Fibroblast of pulmonary artery (primary cell): ENCODE measurements at places on chromosomes 4 and X.

DNA sequence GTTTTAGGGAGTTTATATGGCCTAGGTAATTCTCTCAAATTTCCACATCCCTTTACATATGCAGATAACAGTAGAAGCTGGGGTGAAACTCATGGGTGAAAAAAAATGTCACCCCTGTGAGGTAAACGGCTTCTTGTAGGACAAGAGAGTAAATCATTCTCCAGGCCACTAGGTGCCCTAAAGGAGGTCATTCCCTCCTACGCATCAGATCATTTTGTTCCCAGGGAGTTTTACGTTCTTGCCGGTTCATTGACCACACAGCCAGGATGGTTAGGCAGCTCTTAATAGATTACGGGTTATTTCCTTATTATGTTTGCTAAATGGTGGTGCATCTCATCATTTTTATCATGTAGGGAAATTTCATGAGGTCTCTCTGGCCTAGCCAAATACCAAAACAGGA, 225.8 kb upstream of the NOCT start:
- no peak for DNase-seq

DNA sequence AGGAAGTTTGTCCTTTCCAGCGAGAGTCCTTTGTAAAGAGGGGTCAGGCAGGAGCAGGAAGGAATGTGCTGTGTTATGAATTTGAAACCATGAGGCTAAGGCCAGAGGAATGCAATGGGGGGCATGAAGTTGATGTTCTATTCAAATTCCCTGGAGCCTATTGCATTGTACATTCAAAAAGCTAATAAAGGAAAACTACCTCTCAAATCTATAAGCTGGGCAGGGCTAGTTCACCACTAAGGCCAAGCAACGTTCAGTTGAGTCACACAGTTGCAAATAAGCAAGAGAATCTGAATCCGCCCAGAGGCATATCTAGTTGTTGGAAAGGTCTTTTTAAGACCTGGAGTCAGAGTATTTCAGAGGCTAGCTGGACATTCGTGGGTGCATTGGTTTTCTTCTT, 148.3 kb downstream of the DCTD start:
- no peak for DNase-seq

DNA sequence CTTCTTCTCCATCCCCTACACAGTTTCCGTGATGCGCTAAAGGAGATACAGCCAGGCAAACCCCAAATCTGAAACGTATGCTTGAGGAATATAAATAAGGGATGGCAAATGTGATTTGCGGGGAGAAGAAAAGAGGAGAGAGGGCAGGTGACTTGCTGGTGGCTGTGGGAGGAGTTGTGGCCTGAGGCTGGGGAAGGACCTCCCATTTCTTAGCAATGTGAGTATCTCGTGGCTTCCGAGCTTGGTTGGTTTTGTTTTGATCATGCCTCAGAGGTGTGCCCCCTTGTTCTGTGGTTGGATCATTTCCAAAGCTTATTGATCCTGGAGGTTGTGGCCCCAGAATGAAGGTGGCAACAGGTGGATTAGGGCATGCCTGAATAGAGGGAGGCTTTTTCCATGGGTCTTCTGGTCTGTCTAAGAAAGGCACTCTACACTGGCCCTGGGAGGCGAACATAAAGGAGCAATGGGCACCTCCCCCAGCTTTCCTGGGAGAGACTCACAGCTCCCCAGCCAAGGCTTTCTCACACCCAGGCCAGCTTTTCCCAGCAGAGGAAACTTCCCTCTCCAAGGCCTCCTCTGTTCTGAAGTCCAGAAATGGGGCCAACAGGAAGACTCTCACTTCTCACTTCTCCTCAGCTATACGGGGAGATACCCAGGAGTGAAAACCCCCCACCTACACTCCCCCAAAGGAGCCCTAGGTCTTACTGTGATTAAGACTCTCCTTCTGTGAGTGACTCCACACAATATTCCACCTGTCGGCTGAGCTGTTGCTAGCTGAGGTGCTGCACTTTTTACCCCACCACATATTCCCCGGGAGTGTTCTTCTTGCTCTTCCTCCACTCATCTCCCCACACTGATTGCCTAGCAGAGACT, 40.0 kb downstream of the C4orf51 start:
- DNase-seq, result no peak

DNA sequence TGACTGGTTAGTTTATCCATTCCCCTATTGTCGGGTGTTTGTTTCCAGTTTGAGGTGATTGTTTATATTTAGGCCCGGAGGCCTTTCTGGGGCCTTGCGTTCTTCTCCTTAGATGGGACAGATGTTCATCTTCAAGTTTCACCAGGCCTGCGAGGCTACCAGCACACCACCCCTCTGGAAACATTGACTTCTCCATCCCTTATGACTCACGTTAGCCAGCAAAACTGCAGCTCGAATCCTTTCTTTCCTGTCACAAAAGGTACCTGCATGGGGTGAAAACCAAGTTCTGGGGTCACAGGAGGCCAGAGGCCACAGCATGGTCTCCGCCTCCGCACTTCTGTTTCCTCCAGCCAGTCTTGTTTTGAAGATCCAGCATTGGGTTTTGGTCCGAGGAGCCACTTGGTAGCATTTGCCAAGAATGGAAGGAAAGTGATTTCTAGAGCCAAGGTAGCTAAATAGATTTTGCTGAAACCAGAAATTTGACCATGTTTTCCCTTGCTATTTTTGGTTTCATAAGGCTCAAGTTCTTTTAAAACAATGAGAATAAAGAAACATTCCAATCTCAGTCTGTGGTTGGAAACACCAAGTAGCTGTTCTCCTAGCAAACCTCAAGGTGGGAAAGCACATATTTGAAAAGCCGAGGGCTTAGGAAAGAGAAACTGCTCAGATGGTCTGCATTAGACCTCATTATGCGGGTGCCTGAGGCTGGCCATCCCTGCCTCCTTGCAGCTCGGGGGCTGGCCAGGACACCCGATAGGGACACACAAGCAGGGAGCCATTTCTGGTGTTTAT, 5.6 kb downstream of the NYX start:
- DNase-seq, result peak; percentile 36

DNA sequence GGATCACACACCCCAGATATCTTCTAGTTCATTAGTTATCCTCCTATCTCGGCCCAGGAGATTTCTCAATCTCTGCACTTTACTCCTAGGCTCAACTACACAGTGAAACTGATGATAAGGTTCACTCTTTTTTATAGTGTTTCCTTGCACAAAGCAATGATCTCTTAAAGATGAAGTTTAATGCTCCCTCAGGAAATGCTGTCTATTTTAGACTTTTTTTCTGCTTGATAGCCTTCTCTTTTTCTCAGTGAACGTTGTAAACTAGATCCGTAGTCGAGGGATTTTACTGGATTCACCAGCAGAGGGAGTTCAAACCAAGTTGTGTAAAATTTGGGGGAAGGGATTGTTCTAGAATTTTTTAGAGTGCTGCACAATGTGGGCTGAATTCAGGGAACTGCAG, 269.6 kb downstream of the GBA3 start:
- peak; percentile 52 for DNase-seq

- no peak for DNase-seq
Observed at GRCh38 chrX:13661735-13662288, 8.9 kb downstream of the TCEANC start.

GRCh38 chr4:2057382-2058065, 1.6 kb upstream of the NAT8L start:
- no peak for DNase-seq

- DNase-seq, result no peak
Observed at GRCh38 chr4:1339489-1339888, 7.5 kb upstream of the UVSSA start.
